ENCODE measurements at places on chromosomes 13 and 19.

GRCh38 chr13:82654861-82655855 lies 1227.1 kb downstream of the SLITRK1 start:
- DNase-seq: no peak

GRCh38 chr13:38824342-38824741 lies 137.5 kb downstream of the FREM2 start:
- no peak for DNase-seq

DNA sequence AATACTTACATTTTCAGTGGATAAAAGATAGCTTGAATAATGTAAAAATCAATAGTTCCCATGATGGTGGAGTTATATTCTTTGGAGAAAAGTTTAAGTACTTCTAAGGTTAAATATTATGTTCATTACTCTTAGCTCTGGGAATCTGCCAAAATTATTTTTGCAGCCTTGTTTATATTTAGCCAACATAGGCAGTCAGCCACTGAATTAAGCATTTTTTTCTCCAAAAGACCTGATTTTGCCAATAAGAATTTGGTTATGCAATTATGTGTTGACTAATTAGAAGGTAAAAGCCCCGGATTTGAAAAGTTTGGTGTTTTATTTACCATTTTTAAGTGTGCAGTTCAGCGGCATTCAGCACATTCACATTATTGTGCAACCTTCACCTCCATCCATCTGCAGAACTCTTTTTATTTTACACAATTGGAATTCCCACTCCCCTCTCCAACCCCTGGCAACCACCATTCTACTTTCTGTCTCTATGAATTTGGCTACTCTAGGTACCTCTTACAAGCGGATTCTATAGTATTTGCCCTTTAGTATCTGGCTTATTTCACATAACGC lies 90.1 kb upstream of the C1QTNF9B start:
- no peak for DNase-seq

GRCh38 chr19:41535029-41535622 lies 40.8 kb upstream of the CEACAM21 start:
- no peak for DNase-seq

GRCh38 chr13:113489171-113489548 lies 1.4 kb downstream of the DCUN1D2 start:
- no peak for DNase-seq

DNA sequence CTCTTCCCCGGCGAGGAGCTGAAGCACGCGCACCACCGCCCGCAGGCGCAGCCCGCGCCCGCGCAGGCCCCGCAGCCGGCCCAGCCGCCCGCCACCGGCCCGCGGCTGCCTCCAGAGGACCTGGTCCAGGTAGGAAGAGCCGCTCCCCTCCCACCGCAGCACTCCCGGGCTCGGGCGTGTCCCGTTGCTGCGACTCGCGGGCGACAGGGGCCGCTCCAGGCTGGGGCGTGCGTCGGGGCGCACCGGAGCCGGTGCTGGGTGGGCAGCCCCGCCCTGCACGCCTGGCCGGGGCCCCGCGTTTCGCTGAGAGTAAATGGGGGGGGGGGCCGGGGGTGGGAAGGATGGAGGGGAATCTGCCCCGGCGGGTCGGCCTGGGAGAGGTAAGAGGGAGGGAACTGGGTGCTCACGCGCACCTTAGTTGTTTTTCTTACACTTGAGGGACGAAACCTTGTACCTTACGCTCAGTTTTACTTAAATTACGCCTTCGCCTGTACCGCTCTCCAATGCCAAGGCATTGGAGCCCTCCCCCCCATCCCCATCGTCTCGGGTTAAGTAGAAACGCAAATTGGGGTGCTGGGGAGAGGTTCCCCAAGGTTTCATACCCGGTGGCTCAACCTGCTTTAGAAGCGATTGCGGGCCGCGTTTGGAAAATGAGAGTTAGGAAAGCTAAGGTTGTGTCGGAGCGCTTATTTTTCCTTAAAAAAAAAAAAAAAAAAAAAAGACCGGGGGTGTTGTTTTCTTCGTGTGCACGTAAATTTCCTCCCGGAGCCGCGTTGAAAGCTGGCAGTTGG lies 850 bp downstream of the KLF5 start:
- DNase-seq: no peak

DNA sequence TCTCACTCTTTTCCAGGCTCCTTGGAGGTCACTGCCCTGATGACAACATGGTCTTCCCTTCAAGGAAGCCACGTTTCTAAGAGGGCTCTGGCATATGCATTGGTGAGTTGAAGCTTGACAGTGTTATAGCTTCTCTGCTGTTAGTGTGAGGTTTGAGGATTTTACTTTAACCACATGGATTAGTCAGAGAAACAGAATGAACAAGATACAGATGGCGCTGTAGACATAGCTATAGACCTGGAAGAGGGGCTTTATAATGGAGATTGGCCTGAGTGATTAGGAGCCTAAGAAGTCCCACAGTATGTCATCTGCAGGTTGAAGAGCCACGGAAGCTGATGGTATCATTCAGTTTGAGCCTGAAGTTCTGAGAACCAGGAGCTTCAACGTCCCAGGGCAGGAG lies 18.4 kb upstream of the URI1 start:
- no peak for DNase-seq

DNA sequence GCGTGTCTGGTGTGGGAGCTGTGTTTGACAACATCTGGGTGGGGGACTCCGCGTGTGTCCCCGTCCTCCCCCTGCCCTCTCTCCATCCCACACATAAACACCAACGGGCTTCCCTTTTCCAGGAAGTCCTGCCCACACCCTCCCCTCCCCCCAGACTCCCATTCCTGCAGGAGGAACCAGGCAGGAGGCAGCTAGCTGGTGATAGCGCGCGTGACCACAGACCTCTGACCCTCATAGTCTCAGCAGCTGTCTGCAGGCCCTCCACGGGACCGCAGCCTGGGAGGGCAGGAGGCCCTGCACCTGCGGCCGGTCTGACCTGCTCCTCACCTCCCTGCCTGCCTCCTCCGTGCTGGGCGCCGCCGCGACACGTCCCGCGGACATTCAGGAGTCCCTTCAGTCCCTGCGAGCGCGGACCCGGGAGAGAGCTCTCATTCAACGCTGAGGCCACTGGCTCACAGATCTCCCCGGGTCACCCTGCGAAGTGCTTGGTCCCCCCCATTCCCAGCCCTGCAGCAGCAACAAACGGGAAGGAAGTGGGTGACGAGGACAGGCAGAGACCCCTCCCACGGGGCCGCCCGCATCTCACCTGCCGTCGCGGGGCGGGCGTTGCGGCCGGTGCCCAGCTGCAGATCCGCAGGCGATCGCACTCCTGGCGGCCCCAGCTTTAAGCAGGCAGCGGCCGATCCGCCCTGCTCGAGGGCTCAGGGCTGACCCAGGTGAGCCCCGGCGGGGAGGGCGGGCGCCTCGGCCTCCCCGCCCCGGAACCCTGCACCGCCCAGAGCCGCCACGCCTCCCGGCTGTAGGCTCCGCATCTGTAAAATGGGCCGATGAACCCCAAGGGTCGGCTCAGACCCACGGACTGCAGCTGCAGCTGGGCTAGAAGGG lies 1.1 kb upstream of the ACP5 start:
- no peak for DNase-seq

GRCh38 chr13:112771877-112772538 lies 82.2 kb downstream of the ATP11A start:
- DNase-seq: no peak

- DNase-seq: no peak
Measured at GRCh38 chr13:103222683-103223082, 156.5 kb upstream of the SLC10A2 start.

GRCh38 chr19:42409477-42409876 lies 17.7 kb downstream of the LIPE start:
- DNase-seq: no peak

- DNase-seq: no peak
Measured at GRCh38 chr13:24004971-24005370, 107.7 kb upstream of the C1QTNF9B start.

GRCh38 chr13:90577726-90578125 lies 769.8 kb upstream of the MIR17HG start:
- DNase-seq: no peak

DNA sequence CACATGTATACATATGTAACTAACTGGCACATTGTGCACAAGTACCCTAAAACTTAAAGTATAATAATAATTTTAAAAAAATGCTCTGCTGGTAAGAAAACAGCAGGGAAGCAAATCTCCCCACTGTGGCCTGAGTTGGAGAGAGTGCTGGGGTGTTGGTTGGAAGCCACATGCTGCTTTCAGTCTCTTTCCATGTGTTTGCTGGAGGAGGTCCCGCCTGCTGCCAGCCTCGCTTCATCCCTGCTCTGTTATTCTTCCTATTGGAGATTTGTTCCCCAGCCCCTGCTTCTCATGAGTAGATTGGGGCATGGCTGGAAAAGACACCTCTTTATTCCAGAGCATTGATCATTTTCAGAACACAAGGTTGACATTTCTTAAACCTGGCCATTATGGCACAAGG lies 230.5 kb downstream of the FGF9 start:
- no peak for DNase-seq

DNA sequence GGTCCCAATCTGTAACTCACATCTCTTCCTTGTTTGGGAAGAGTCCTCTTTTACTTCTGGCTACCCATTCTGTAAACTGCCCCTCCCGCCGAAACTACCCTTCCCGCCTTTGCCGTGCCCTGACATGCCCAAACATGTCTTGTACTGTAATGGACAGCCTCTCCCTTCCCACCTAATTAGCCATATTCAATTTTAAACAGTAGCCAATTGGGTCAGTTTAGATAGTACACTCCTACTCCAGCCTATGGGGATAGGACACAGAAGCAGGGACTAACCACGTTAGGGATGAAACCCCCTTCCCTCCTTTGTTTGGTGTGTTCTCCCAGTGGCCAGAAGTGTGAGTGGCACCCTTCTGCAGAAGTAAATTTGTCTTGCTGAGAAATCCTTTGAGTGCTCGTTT lies 34.2 kb downstream of the SACS start:
- DNase-seq: no peak

DNA sequence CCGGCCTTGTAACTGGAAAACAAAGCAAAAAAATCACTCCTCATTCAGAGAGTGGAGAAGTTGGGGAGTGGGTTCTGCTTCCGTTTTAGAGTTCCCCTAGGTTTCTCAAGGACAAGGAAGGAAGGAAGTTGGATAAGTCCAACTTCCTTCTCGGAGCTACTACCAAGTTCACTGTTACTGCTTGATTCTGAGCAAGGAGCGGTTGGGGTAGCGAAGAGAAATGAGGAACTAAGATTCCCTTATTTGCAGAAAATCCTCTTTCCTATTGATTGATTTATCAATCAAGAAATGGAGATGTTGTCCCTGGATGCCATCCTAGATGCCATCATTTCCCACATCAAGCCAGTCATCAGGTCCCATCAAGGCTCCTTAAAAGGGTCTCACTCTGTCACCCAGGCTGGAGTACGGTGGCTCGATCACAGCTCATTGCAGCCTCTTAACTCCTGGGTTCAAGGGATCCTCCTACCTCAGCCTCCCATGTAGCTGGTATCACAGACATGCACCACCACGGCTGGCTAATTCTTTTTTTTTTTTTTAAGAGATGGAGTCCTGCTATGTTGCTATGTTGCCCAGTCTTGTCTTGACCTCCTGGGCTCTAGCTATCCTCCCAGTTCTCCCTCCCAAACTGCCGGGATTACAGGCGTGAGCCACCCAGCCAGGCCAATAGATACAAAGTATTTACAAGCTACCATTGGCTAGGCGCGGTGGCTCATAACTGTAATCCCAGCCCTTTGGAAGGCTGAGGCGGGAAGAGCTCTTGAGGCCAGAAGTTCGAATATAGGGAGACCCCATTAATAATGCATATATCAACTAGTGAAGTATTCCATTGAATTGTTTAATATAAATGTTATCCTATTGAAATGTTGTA lies 809 bp upstream of the B9D2 start:
- no peak for DNase-seq

DNA sequence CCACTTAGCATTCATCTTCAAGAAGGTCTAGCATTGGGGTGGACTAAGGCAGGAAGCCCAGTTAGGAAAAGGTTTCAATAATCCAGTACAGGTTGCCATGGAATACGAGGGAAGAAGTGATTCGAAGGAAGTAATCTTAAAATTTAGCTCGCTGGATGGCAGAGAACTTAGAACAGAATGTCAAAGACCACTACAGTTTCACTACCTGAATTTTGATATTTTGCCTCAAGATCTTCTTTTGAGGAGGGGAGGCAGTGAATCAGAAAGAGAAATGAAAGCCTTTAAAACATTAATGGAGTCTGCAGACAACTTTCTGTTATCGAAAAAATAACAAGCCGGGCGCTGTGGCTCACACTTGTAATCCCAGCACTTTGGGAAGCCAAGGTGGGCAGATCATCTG lies 7.0 kb upstream of the RAB8A start:
- DNase-seq: no peak

GRCh38 chr13:93882086-93882651 lies 597.3 kb downstream of the DCT start:
- DNase-seq: no peak

DNA sequence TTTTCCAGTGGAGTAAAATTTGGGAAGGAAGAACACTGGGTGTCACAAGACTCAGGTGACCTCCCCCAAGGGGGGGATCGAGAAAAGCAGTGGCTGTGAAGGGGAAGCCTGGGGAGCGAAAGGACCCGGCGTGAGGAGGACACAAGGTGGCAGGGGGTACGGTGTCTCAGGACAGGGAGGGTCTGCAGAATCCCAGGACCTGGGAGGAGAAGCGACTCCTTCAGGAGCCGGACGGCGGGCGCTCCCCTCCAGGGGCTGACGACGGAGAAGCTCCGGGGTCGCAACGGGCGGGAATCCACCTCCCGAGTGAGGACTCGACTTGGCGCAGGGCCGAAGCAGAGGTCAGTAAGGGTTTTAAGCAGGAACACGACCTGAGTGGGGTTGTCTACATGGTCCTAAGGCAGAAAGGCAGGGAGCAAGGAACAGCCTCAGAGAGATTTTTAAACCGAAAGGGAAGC lies 529 bp downstream of the ZNF836 start:
- DNase-seq: no peak

- no peak for DNase-seq
Measured at GRCh38 chr19:35117116-35117515, 1.5 kb downstream of the FXYD3 start.

DNA sequence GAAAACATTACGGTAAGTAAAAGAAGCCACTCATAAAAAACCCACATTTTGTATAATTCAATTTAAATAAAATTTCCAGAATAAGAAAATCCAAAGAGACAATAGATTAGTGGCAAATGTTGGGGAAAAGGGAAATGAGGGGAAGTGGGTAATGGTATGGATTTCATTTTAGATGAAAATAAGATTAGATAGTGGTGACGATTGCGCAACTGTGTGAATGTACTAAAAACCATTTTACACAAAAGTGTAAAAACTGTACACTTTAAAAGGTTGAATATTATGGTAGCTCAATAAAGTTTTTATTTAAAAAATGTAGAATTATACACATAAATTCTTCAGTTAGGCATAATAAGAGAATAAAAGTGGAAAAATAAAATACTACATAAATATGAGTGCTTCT lies 3.7 kb downstream of the MBD3L1 start:
- no peak for DNase-seq

- DNase-seq: peak; percentile 62
Measured at GRCh38 chr19:51094696-51095279, 12.1 kb upstream of the KLK14 start.

DNA sequence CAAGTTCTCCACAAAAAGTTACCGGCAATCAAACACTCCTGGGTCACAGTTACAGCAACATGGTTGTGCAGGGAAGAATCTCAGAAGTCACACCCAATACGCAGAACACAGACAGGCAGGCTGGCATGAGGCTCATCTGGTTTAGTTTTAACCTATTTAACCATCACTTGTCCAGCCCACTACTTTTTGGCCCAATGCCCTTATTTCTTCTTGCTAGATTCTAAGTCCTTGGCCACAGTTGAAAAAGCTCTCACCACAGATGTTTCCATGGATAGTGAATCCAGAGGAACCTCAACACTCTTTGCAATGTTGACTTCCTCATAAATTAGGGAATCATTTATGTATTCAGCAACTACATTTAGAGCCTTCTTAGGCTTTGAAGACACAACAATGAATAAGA lies 50.7 kb upstream of the FNDC3A start:
- DNase-seq: no peak

- no peak for DNase-seq
Measured at GRCh38 chr19:41307090-41307875, 2.7 kb upstream of the CCDC97 start.

Data from A549 (cell line).